ENCODE measurements at places on chromosomes 5 and 9.

GRCh38 chr9:104854613-104855012 is 73.3 kb downstream of the ABCA1 start:
- peak; percentile 67 for DNase-seq

DNA sequence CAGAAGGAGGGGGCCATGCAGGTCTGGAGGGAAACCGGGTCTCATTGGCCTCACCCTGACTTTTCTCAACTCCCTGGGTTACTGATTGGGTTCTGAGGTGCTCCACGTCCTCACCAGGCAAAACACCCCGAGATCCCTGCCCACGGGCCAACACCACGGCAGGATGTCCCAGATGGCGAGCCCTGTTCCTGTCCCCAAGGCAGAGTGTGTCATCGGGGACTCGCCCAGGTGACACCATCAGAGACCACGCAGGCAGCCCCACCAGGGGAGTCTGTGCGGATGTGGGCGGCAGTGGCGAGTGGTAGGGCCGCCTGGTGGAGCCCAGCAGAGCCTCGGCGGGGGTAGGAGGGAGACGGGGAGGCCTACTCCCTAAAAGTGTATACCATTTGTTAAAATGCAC is 59.0 kb upstream of the UBAC1 start:
- no peak for DNase-seq

DNA sequence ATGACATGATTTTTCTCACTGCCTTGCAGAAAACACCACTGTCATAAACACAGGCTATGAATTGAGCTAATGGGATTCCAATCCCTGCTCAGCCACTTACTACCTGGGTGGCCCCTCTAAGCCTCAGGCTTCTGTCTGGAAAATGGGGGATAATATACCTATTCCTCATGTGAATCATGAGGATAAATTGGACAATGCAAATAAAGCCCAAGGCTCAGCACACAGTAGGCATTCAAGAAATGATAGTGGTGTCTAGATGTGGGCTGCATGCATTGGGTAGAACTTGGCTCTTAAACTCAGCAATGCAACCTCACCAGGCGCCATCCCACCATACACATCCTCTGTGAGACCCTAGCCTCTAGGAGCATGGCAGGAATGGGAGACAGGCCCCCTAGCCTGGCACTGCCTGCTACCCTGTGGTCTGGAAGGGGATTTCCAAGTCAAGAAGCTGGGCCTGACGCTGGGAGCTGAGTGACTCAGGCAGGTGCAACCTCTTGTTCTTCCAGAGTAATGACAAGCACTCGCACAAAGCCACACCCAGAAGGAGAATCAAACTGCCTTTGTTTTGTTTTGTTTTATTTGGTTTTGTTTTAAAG is 2.3 kb upstream of the TNIP1 start:
- peak; percentile 18 for DNase-seq

- DNase-seq, result no peak
Observed at GRCh38 chr5:168062239-168062638, 229.2 kb upstream of the WWC1 start.

DNA sequence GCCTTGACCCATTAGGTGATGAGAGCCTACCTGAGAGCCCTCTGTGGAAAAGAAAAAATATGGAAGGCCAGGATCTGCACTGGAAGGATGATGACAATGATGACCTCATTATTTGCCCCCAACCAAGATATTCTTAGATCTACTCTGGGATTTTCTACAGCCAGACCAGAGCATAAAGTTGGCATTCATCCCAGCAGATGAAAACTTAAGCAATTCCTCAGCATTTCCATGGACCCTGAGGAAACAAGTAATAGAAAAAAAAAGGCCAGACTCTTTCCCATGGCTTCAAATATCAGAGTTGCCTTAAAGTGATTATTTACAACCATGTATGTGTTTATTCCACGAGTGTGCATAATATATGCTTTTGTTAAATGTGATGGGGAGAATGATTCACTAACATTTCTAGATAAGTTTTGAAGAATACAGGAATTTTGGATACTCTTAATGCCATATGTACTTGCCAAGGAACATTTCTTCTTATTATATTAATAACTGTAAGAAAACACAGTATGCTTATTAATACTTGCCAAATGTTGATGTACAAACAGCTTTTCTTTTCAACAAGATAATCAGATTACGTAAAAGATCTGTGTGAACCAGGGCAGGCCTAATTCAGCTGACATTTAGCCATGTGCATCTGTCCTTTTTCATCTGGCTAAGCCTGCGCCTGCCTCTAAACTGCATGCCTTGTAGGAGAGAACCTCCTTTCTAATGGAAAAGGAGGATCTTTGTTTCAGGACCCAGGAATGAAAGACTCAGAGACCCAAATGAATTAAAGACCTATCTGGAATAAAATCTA is 94.8 kb downstream of the ARRDC3 start:
- no peak for DNase-seq

DNA sequence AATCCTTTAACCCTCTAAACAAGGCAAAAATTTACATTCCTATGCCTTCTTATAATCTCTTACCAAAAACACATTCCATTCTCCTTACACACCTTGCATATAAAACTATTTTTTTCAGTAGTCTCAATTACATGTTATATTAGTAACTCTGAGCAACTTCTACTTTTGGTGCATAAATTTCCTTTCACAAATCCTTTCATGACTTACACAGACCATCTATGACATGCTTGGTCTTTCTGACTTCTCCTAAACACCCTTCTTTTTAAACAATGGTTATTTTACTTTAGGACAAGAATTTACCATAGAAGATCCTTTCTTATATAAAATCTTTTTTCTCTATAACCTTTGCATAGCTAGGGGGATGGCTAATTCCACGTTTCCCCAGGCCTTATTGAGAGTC is 208.0 kb upstream of the ARRDC3 start:
- DNase-seq, result no peak

DNA sequence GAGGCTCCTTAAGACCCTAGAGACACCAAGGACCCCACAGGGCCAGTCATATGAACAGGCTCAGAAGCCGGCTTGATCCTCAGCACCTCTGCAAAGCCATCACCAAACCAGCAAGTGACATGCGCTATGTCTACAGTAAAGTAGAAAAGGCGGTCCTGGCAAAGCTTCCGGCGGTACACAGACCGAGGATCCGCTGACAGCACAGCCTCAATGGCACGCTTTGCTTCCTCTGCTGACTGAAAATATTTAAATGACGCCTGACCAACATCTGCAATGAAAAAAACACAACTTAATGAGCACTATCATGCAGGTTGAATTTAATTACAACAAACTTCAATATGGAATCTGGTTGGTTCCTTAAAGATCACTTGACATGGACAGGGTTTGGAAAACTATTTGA is 17.6 kb downstream of the TRMO start:
- no peak for DNase-seq

DNA sequence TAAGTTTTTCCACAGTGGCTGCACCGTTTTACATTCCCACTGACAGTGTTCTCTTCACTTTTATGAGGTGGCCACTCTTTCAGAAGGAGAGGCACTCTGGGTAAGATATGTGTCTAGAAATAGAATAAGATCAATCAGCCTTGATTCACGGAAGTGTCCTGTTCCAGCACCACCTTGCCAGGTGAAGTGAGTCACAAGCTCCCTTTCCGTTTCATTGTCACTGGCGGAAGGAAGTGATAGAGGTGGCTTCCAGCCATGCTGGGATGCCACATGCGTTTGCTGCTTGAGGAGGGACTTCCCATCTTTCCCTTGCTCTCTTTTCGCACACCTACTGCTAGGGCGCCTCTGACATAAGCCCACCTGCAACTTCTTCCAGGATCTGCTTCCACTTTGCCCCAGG is 217.1 kb downstream of the PIK3R1 start:
- no peak for DNase-seq

GRCh38 chr9:89647366-89648128 is 42.7 kb downstream of the GADD45G start:
- DNase-seq, result no peak

DNA sequence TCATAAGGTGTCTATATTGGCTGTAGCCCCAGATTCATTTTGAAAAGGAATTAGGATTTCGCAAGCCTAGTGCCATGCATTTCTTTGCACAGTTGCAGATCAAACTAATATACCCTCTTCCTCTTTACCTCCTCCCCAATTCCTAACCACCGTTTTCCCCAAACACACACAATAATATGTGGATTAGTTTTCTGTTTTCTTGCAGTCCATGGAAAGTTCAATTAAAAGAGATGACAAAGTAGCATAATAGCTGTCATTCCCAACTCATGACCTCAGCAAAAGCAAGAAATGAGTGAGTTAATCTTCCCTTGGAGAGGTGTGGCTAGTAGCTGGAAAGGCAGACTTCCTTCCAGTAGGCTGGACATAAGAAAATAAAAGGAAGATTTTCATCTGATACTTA is 349.1 kb downstream of the TMEM232 start:
- DNase-seq, result no peak

GRCh38 chr5:35237580-35238376 is 7.5 kb upstream of the PRLR start:
- DNase-seq, result no peak

DNA sequence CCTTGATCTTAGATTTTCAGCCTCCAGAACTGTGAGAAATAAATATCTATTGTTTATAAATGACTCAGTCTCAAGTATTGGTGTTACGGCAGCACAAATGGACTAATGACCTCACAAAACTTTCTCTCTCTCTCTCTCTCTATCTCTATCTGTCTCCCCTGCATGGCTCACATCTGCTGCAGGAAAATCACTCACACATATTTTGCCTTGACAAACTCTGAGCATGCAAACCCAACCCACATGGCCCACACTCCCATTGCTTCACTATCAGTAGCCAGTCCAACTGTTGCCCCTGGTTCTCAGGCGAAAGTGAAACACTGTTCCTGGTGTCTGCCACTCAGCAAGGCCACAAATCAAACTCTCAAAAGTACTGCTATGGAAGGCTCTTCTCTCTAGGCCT is 66.4 kb upstream of the PIK3R1 start:
- no peak for DNase-seq

DNA sequence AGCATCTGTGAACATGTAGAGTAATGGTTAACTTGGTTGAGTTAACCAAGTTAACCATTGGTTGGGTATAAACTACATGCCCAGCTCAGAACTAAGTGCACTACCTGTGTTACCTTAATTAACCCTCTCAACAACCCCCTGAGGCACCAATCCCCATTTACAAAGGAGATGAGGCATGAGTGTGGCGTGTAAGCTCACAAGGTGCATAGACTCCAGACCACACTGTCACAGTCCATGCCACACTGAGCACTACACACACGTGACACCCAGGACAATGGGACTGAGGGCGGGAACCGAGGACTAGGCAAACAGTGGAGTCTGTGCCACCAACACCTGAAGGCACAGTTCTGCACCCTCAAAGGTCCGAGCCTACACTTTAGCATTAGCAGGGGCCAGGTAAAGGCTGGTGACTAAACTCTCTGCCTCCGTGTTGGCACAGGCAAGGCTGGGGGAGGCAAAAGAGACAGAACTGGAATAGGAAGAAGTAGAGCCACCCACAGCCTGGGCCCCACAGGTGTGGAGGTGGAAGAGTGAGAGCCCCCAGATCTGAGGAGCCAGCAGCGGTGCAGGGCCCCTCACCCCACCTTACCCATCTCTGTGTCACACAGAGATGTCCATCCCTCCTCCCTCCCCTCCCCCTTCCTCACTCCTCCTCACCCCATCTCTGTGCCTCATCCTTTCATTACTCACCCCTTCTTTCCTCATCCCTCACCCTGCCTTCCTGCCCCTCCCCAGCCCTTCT is 2.2 kb upstream of the DNAJB5 start:
- DNase-seq, result no peak

GRCh38 chr9:81072758-81073157 is 616.6 kb downstream of the TLE1 start:
- no peak for DNase-seq

DNA sequence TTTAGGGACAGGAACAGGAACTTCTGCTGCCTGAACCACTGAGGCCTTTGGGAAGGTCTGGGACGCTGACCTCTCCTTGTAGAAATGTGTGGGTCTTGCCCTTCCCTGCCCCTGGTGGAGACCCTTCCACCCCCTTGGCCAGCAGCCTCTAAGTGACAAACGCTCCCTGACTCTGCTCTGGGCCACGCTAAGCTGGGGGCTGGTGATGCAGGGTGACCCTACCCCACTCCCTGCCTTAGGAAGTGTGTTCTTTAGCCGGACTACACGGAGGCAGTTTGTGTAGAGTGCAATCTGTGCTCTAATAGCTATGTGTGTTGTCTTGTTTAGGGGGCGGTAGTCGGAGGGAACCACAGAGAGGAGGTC is 123.0 kb downstream of the COL23A1 start:
- DNase-seq, result no peak

DNA sequence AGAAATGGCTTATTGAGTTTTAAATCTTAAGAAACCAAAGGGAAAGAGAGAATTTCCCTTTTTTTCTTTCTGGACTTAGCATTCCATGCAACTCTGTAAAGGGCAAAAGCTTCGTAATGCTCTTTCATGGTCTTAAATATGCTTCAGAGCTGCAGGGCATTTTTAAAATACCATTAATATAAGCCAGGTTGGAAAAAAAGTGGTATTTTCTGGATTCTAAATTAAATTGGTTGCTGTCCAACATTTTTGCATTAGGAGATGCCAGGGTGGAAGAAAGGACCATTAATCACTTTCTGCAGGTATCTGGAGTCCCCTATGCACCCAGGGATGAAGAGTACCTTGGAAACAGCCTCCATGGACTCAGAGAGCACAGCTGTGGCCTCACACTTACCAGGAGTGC is 215.1 kb upstream of the DAPK1 start:
- DNase-seq, result no peak

Data from NCI-H748 treated with DMSO at 0.1 percent for 48 hours (cell line).